ENCODE measurements at places on chromosomes 5 and 9.

- peak; percentile 36 for DNase-seq
Measured at GRCh38 chr9:71783120-71783523, 14.8 kb upstream of the CEMIP2 start.

- no peak for DNase-seq
Measured at GRCh38 chr5:118052503-118052902, 935.8 kb downstream of the DTWD2 start.

- no peak for DNase-seq
Measured at GRCh38 chr5:8826508-8826907, 719.4 kb downstream of the SEMA5A start.

DNA sequence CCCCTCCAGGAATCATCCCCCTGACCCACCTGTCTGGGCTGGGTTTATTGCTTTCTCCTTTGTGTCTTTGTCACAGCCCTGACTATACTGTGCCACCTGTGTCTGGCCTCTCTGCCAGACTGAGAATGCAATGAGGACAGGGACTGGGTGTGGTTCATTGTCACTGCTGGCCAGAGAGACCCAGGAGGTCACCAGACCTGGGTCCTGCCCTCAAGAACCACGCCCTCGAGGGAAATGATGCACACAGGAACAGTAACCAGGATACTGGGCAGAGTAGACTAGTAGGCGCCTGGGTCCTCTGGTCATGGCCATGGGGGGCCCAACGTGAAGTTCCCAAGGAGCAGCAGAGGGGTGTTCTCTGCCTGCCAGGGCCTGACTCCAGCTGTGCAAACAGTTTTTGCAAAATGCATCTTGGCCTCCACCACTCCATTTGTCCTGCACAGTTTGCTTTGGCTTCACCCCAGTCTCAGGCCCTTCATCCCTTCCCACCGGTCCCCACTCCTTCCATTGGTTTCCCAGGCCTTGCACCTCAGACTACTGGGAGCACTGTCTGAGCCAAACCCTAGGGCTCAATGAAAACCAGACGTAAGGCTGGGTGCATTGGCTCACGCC, 17.8 kb downstream of the RGS3 start:
- no peak for DNase-seq

DNA sequence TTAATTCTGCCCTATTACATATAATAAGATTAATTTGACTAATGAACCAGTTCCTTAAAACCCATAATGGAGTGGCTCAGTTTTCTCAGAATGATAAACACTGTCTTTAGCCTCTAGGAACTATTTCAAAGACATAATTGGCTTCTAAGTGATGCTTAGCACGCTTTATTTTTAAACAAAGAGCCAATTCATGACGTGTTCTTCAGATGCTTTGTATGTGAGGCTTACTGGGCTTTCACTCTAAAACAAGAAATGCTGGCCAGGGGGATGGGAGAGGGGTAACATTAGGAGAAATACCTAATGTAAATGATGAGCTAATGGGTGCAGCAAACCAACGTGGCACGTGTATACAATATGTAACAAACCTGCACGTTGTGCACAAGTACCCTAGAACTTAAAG, 7.6 kb upstream of the SFXN1 start:
- no peak for DNase-seq

GRCh38 chr5:89668821-89669220, 740.7 kb downstream of the CETN3 start:
- DNase-seq: no peak

DNA sequence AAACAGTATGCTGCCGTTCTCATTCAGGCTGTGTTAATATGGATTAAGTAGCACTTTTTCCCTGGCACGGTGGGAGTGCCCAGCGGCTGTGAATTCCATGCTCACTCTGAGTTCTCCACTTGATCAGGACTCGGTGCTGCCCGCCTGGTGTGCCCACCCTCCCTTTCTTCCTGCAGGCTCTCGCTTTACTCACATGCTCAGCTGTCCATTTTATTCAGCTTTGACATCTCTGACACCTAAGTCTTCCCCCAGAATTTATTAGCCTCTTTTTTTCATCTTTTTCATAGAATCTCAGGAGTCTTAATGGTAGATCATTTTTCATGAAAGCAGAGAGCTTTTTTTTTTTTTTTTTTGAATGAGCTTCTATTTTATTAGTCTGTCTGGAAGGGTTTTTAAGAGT, 626.5 kb downstream of the IRX1 start:
- no peak for DNase-seq

- no peak for DNase-seq
Measured at GRCh38 chr5:54741711-54742110, 224.2 kb downstream of the SNX18 start.

- DNase-seq: no peak
Measured at GRCh38 chr9:92467041-92467440, 15.3 kb downstream of the ASPN start.

DNA sequence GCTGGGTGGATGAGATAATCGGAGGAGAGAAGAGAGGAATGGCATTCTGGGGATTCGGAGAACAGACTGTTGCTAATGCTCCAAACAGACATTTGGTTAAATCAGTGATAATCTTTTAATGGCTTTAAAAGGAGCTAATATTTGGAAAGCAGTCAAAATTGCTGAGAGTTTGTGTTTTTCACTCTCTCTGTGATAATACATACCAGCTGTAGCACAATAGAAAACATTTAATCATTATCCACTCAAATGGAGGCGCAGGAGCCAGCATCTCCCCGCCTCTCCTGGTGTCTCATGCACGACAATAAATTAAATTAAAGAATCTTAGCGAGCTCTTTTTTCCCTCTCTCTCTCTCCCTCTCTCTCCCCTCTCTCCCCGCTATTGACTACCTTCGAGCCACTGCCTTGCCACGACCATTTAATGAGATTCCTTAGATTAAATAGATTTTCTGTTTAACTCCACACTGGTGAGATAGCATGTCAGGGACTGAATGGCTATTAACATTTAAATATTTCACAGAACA, 268.6 kb upstream of the MVB12B start:
- DNase-seq: no peak

DNA sequence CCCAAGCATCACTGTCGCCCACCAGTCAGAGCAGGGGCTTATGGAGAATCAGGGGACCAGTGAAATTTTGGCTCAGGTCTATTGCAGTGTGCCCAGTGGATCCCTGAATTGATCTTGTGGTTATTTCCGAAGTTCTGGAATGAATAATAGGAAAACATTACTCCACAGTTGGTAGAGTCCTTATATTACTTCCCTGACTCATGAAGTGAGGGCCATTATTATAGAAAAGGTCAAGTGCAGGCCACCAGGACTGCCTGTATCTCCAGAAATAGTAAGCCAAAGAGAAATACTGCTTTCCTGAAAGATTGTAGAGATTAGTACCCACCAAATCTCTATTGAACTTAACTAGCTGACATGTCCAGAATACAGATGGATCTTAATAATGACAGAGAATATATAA, 335.0 kb downstream of the NPR3 start:
- DNase-seq: no peak

GRCh38 chr9:113644321-113644720, 180.8 kb downstream of the RGS3 start:
- DNase-seq: no peak

DNA sequence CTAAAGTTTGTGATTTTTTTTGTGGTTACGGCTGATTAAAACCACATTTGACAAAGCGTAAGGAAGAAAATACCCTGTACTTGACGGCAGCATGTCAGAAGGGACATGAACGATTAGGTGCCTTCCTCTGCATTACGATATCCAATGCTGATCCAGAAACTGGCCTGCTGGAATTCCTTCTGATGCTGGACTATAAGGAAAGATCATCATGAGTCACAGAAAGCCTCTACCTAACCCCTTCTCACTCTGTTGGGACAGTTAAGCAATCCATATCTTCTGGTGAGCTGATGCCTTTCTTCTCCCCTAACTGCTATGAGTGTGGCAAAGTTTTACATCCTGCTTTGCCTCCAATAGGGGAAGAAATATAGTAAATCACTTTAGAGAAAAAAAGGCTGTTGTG, 78.4 kb upstream of the PAPPA start:
- DNase-seq: no peak

DNA sequence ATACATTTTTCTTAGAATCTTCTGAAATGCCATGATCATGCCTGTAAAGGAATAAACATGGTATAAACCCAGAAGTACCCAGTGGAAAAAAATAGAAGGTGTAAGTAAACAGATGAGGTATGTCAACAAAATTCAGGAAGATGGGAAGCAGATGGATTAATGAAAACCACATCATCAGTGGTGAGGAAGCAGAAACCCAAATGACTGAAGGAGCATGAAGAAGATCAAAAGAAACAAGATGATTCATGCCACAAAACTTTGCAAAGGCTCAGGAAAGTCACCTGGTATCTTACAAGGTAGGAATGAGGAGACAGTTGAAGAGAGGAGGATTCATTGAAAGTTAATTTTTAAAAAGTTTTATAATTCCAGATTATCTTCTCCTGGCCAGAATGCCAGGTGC, 132.8 kb upstream of the PAPPA start:
- DNase-seq: no peak

GRCh38 chr5:131382407-131383395, 118.8 kb downstream of the CDC42SE2 start:
- DNase-seq: peak; percentile 52

GRCh38 chr5:113846941-113847340, 333.4 kb downstream of the YTHDC2 start:
- no peak for DNase-seq

GRCh38 chr9:20564650-20565049, 57.6 kb downstream of the MLLT3 start:
- DNase-seq: no peak

DNA sequence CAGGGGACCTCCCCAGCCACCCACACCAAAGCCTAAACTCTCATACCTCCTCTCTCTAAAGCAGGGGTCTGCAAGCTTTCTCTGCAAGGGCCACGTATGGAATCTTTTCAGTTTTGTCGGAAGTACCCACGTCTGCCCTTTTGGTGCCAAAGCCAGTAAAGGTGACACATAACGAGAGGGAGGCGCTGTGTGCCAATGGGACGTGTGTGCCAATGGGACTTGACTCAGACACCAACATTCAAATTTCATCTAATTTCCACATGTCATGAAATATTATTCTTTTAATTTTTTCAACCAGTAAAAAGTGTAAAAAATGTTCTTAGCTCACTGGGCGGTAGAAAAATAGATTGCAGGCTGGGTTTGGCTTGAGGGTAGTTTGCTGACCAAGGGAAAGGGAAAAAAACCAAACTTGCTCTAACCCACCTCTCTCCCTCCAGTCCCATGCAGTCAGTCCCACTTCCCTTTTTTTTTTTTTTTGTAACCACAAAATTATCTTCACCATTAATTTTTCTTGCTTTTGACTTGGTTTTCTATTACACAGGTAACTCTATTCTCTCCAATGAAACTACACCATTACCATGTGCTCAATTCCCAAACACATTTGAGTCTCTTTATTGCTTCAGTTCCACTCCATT, 25.5 kb downstream of the OR2V1 start:
- no peak for DNase-seq

- DNase-seq: no peak
Measured at GRCh38 chr5:148984345-148984744, 78.5 kb downstream of the SH3TC2 start.

- no peak for DNase-seq
Measured at GRCh38 chr5:87231037-87231808, 36.5 kb upstream of the RASA1 start.

GRCh38 chr9:83707518-83707767, 315 bp downstream of the UBQLN1 start:
- DNase-seq: no peak

GRCh38 chr9:99105152-99106043, 485 bp downstream of the TGFBR1 start:
- DNase-seq: peak; percentile 93

- DNase-seq: no peak
Measured at GRCh38 chr5:58842852-58843251, 260.0 kb downstream of the RAB3C start.

DNA sequence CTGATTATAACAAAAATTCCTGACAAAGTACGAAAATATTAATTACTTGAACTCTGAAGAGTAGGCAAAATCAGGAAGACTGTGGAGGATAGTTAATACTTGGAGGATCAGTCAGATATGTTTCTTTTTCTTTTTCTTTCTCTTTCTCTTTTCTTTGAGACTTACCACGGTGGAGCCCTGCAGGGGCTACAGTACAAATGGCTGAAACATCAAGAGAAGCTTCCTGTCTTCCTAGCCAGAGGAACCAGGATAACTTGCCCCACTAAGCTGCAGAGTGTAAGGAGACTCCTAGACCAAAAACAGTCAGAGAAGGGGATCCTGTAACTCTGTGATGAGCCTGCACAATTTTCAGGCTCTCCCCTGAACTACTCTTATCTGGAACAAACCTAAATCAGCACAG, 324.6 kb upstream of the TYRP1 start:
- no peak for DNase-seq

DNA sequence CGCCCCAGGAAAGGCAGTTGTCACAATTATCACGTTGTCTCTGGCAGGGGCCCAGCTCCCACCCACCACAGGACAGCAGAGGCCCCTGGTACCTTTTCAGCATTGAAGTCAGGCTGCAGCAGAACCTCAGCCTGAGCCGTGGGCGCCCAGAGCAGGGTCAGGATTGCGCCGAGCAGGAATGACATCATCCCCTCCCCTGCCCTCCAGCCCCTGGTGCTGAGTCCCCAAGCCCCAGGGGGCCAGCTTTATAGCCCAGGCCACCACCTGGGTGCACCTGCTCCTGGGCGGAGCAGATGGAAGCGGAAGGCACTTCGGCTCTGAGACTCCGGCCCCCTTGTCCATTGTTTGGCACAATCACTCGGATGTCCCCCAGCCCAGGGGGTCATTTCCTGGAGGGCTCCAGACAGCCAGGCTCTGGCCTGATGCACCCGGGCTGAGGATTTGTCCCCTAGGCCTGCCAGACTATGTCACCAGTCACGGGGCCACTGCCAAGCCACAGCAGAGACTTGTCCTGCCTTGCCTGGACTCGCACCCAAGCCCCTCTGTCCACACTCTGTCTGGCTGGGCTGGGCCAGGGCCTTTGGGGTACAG, at the start of gene LCN15:
TSS of gene LCN15 (minus strand) at position 218 of the 591 bp plus-strand sequence. CDS start at position 188, 30 bp downstream.
- peak; percentile 4 for DNase-seq

GRCh38 chr9:137433349-137433915, 7.7 kb downstream of the ENTPD8 start:
- no peak for DNase-seq

DNA sequence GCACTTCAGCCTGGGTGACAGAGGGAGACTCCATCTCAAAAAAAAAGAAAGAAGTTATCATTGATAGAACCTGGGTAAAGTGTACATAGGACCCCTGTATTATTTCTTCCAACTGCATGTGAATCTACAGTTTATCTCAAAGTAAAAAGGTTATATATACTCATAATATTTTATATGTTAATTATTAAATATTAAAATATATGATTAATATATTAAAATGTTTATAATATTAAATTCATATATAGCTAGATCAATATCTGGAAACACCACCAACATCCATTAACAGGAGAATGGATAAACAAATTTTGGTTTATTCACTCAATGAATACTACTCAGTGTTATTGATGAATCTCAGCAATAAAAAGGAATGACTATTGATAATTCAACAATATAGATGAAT, 19.7 kb downstream of the C5orf15 start:
- no peak for DNase-seq
